Activated gamma-delta T cell treated with anti-CD3 and anti-CD28 coated beads, Interleukin-2, amount 50 U/mL, for 16 hours (primary cell): ENCODE measurements at places on chromosomes 11 and 22.

DNA sequence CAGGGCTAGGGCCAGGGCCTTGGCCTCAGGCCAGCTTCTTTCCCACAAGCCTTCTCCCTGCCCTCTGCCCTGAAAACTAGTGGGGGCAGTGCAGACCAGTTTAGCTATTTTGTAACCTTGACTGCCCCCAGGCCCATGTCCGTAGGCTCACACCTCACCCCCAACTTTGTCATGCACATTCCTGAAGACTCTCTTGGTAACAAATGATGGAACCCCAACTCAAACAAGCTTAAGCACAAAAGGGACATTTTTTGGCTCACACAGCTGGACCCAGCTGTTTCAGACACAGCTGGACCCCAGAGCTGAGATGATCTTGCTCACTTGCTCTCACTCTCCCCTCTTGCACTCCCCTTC is 46.6 kb downstream of the KCNQ1OT1 start:
- no peak for DNase-seq

- DNase-seq = no peak
These were observed at the start of gene GRAMD4 for GRCh38 chr22:46619830-46620501. Gene GRAMD4 (plus strand): TSS chr22:46620386. CDS start chr22:46626800, 6,414 bp downstream.

DNA sequence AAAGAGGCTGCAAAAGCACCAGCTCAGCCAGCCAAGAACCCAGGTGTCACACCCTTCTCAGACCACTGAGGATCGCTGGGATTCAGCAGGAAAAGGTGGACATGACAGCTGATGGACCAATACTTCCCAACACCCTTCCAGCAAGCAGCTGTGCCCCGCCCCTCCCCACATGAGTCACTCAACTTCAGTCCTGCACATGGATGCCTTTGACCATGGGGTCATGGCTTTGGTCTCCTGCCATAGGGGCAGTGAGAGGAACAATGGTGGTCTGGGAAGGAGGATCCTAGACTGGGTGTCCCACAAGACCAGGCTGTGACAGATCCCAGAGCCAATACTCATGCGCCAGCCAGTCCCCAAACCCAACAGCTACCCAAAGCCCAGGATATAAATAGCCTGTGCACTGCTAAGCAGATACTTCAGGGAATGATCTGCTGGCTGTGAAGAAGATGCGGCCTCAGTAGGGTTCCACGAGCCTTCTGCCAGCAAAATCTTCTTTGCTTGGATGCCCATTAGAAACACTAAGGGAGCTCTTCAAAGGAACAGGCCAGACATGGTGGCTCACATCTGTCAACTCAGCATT is 5.5 kb upstream of the RGL4 start:
- DNase-seq = no peak

GRCh38 chr22:48755059-48755949 is 1072.4 kb downstream of the BRD1 start:
- no peak for DNase-seq

GRCh38 chr11:109320595-109320994 is 101.4 kb upstream of the C11orf87 start:
- DNase-seq = no peak

DNA sequence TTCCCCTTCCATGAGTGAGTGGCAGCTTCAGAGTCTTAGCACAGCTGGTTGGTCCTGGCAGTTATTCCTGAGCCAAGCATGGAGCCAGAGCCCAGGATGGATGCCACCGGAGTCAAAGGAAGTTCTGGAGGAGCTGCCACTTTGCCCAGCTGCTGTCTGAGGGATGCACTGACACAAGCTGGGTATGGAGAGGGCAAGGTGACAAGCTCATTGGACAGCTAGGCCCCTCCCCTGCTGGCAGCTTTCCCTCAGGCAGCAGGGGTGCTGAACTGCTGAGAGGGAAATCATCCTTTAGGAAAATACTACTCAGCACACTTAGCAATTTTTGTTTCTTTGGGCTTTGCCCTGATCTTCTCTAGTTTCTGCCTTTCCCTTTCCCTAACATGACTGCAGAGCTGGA is 99.3 kb upstream of the SESN3 start:
- DNase-seq = no peak

GRCh38 chr11:55707029-55707428 is 45.0 kb downstream of the OR4C6 start:
- DNase-seq = no peak

DNA sequence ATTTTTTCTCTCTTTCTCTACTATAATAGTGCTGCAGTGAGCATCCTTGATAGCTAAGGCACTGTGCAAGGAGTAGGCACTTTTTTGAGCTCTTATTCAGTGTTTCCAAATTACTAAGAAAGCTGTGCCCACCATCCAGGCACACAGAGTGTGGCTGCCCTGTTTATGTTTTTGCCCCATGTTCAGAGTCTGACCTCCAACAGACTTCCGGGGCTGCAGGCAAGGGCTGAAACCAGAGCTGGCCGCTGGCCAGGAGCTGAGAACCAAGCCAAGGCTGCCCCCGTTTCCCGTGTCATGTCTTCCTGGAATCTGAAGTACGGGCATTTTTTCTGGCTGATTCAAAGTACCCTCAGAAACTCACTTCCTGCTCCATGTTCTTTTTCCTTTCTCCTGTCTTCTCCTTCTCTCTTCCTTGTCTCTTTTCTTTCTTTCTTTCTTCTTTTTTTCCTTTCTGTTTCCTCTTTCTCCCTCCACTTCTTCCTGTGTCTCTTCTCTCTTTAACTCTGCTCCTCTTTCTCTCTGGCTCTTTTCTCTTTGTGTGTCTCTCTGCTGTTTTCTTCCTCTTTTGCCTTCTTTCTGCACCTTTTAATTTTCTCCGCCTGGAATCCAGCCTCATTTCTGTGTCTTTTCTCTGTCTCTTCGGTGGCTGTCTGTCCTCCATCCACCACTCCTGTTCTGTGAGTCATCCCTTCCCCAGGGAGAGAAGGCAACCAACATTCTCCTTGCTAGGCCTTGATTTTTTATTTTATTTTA is 17.0 kb upstream of the KCTD14 start:
- DNase-seq = no peak
